ENCODE measurements at places on chromosomes 4 and X. TPM values are rescaled to one million over a fixed set of nuclear protein-coding genes. Genes with fewer than 3 reads are reported as not detected.
A peak's percentile ranks its signal among the peaks of the same experiment; 100 is the strongest.

GRCh38 chr4:172726001-172726423 lies 442.6 kb upstream of the GALNT7 start:
- DNase-seq = no peak

DNA sequence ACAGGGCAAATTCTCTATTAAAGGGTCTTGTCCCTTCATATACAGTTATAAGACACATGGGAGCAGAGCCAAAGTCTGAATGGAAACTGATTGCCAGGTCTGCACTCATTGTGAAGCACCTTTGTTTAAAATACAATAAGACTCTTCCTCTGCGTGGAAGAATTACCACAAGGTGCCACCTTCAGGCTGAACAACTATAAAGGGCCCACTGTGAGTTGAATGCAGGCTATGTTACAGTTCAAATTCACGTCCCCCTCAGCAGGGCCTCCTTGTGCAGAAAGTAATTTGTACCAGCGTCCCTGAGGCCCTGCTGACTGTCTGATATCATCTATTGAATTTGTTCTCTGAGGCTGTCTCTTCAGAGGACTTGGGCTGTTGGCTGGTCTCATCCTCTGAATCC lies 225.8 kb upstream of the TEX13C start:
- no peak for DNase-seq

DNA sequence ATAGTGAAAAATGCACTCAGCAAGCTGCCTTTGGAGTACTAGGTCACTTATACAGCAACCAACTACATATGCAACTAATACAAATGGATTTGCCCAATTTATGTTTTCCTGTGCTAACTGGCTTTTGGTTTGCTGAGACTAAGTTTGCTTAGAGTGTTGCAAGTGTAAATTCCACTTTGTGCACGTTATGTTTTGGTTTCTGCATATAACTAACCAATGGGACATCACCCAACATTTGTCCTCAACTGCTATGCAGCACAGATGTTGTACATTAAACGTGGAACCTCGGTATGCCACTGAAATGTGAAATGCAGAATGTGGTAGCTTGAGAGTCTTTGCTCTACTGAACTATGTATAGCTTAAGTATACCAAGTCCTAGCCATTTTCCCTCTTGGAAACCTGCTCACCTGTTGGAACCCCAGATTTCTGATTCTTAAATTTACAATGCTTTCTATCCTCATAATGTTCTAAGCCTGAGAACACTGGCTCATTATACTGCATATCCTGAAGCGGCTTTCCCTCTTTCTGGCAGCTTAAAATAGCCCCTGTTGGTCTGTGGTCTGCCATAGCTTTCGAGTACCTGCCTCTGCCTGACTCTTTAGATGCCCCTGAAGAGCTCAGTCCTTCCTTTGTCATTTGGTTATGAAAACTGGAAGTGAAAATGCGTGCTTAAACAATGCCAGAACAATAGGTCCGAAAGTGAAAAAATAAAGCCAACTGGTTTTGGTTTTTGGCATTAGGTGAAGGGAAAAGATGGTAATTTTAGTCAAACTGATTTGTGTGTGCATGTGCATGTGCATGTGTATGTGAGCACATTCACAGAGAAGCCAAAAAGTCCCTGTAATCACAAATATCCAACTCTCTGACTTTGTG lies 158.0 kb downstream of the SH2D1A start:
- DNase-seq = no peak

DNA sequence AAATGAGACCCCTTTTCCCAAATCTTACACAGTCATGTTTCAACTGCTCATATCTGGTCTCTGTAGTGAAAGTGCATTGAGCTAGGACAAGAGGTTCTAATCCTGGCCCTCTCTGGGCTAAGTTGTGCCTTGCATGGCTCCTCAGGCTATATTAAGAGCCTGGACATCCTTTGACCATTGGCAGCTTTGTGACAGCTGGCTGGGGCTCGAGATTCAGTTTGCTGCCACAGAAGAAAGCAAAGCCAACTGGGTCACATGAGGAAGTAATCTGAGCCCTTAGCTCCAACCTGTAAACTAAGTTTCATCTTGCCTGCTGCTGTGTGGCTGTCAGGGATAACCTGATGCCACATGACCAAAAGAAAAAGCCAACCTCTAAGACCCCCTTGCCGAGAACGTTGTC lies 51.8 kb upstream of the JADE1 start:
- DNase-seq = peak; percentile 84

- DNase-seq = no peak
Measured at GRCh38 chrX:1026263-1027015, 186.0 kb downstream of the CRLF2 start.

- DNase-seq = no peak
Measured at GRCh38 chr4:576991-577498, 950 bp upstream of the TMEM271 start.

GRCh38 chrX:38859602-38860001 lies 58.3 kb downstream of the MID1IP1 start:
- no peak for DNase-seq

GRCh38 chr4:57318703-57319102 lies 208.5 kb upstream of the IGFBP7 start:
- no peak for DNase-seq

DNA sequence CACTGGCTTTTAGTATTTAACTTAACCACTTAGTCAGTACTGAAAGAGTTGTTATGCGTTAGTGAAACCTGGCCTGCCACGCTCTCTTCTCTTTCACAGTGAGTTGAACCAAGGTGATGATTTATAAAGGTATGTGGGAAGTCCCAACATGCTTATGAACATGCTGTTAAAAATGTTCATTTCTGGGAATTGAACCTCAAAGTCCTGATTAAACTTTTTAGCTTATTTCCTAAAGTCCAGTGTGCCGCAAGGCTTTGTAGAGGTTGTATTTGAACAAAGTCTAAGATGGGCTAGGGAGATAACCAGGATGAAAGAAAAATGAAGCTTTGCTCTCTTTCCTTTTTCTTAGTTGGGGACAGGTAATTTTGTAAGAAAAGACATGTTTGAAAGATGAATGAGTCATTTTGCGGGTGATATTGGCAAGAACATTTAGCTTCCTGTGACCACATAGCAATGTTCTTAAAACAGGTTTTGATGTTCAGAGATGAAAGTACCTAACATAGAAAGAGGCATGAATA lies 270.3 kb downstream of the DTHD1 start:
- no peak for DNase-seq

DNA sequence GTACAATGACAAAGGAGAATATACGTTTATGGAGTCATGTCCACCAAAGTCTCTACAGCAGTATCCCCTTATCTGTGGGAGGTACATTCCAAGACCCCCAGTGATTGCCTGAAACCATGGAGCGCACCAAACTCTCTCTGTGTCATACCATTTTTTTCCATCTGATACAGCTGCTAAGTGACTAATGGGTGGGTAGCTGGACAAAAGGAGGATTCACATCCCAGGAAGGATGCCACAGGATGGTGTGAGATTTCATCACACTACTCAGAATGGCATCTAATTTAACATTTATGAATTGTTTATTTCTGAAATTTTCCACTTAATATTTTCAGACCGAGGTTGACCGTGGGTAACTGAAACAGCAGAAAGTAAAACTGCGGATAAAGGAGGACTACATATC lies 49.8 kb upstream of the AGA start:
- DNase-seq = no peak

GRCh38 chr4:15444879-15445547 lies 17.2 kb downstream of the C1QTNF7 start:
- no peak for DNase-seq

DNA sequence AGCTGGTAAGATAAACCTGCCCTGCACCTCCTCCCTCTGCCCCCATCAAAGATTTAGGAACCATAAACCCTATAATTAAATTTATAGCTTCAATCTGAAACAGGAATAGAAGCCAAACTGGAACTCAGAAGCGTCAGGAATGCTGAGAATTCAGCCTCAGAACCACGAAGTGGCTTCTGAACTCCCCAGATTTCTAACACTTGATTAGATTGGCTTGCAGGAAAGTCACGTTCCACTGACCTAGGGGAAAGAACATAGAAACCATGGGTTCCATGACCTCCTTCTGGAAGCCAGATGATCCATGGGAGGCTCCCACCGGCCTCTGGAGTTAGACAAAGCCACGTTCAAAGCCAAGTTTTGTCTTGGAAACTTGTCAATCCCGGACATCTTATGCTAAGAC lies 356.5 kb downstream of the MID1IP1 start:
- no peak for DNase-seq

GRCh38 chr4:30948653-30949052 lies 228.5 kb downstream of the PCDH7 start:
- no peak for DNase-seq

DNA sequence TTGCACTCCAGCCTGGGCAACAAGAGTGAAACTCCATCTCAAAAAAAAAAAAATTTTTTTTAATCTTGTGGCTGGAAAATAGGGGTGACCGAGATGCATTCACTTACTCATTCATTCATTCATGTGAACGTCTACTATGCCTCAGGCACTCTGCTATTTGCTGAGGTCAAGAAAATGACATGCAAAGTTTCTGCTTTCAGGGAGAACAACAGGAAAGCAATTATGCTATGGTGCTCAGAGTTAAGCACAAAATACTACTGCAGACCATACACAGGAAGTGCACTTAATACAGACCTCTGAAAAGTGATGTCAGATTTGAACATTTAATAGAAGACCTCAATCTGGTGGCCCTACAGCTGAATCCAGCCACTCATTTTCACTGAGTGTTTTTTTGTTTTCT lies 59.6 kb upstream of the DUSP21 start:
- no peak for DNase-seq

GRCh38 chr4:34973650-34974312 lies 1270.5 kb downstream of the ARAP2 start:
- DNase-seq = no peak

- DNase-seq = no peak
Measured at GRCh38 chrX:123648028-123648810, 84.6 kb downstream of the THOC2 start.

DNA sequence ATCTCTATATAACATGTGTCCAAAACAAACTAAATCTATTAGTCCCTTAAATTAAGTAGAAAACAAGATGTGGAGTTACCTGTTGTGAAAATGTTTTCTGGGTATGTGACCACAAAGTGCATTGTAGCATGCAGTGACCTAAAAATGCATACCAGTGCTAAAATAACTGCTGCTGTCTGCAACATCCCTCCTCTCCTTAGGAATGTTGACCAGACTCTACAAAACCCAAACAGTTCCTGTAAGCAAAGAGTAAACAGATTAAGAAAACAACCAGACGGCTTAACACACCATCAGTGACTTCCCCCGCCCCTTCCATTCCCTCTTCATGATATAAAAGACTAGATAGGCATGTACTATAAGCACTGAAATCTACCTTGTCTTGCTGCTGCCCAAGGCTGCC lies 15.8 kb upstream of the RAB33B start:
- no peak for DNase-seq

DNA sequence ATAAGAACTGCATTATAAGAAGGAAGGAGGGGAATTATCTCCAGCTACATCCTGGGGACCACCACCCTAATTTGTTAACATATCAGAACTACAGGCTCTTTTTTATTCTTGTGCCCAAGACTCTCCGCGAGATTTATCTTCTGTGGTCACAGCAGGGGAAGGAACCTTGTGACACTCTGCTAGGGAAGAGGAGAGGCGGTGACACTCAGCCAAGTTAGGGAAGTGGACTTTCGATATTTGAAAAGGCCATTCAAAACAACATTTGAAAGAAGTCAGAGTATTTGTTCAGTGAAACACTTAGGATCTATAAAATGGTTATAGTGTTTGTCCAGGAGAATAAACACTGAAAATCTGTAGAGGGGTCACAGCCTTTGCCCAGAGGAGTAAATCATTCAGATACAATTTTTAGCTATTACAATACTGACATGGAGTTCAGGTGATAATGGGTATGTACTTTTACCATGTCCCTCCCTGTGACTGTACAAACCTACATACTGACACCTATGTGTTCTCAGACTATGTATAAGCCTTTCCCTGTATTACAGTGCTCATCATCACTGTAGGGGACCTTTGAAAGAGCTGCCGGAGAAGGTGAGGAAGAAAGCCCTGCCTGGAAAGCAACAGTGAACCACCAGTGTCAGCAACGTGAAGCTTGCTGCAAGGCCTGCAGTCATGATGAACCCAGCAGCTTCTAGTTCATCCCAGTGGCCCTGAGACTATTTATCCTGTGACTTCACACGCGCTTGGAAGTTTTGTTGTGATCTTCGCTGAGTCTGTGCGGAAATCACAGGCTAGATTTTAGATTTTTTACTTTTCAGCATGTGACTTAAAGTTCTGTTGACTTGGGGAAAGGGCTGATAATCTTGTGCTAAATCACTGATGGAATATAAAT lies 8.5 kb upstream of the PTTG2 start:
- no peak for DNase-seq

DNA sequence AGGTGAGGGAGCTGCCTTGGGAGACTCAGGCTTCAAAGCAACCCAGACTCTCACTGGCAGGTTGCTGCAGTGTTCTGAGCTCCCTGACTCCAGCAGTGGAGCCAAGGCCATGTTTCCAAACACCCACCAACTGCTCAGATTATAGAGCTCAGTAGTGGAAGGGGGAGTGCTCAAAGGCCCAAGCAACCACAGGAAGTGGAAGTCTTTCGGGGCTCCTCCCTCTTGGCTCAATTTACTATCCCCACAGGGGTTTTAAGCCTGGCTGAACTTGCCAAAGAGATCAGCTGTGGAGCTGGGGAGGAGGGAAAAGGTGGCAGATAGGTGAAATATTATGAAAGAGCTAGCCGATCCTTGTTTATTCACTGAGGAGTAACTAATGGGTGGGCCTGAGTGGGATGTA lies 82.5 kb downstream of the HPRT1 start:
- no peak for DNase-seq

- no peak for DNase-seq
Measured at GRCh38 chr4:67723341-67723740, 22.4 kb upstream of the UBA6 start.

DNA sequence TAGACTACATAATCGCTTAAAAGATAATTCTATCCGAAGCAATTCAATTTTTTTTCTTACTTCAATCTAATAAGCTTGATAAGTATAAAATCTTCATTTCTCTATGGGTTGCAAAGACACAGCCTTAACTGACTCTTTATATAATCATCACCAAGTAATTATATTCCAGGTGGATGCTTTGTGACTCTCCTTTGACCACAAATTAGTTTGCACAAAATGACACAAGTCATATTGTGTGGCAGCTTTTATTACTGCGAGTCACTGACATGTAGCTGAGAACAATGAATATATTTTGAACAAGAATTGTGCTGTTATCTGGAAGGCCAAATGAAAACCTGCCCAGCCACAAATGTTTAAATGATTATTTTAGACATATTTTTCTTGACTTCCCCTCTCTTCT lies 1727.8 kb downstream of the ARAP2 start:
- no peak for DNase-seq

GRCh38 chr4:76458825-76459224 lies 23.8 kb downstream of the SHROOM3 start:
- no peak for DNase-seq

Gene HPGDS
- 0.48 TPM for polyA plus RNA-seq

Gene MAGEA8
- polyA plus RNA-seq = not detected

Gene PFKFB1
- polyA plus RNA-seq = 0.41 TPM

Gene TMPRSS11A
- not detected for polyA plus RNA-seq

Gene KLF8
- 5.2 TPM for polyA plus RNA-seq

Gene PDCL2
- not detected for polyA plus RNA-seq

Gene GLRA2
- not detected for polyA plus RNA-seq

Gene SMARCA1
- polyA plus RNA-seq = 20.0 TPM

Gene ZCCHC13
- polyA plus RNA-seq = not detected

Gene HSFX3
- not detected for polyA plus RNA-seq

Gene RBMX2
- 13.1 TPM for polyA plus RNA-seq

Gene NDST3
- 0.02 TPM for polyA plus RNA-seq

Gene IL1RAPL1
- 0.48 TPM for polyA plus RNA-seq

Gene CCDC110
- polyA plus RNA-seq = 1.3 TPM
